ENCODE measurements at places on chromosomes 13 and 19. TPM values are rescaled to one million over a fixed set of nuclear protein-coding genes. Genes with fewer than 3 reads are reported as not detected.

DNA sequence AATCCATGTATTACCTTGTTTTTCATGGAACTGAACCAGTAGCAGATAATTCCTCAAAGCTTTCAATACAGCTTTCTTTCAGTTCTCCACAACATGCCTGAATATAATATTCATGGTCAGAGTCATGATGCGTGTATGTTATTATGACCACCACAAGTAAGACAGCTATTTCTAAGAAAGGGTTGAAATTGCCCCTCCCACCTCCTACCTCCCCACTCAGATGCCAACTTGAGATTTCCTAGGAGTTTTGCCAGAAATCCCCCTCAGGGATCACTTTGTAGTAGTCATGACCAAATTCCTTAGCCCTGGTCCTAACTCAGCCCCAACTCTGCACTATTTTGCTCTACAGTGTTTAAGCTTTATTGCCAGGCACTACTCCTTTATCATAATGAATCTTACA lies 69.9 kb upstream of the RAP2A start:
- no peaks in the 10 kb centered on the region for H3K27me3 ChIP-seq
- H3K27ac ChIP-seq: no peak overlapping the region
- DNase-seq: no peak
- no peak overlapping the region for H3K4me3 ChIP-seq

DNA sequence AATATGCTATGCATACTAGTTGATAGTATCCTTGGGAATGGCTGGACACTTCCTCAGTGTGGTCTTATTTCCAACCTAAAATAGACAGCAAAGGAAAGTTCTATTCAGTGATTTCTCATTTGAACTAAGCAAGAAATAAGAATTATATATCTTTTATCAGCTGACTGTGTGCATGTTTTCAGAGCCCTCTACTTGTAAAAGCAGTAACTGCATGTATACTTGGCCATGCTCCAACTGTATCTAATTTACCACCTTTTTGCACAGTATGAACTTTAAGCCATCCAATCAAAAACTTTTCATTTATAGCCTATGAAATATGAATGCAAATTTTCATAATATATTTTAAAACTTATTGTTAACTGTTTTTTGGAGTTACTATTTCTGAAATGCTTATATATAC lies 136.4 kb upstream of the PCDH9 start:
- DNase-seq: no peak
- no peak overlapping the region for H3K4me3 ChIP-seq
- H3K4me1 ChIP-seq: no peaks in the 10 kb centered on the region
- no peaks in the 10 kb centered on the region for H3K36me3 ChIP-seq
- H3K27ac ChIP-seq: no peak overlapping the region

GRCh38 chr13:69288026-69288425 lies 819.6 kb upstream of the ATXN8OS start:
- H3K27ac ChIP-seq: no peak overlapping the region
- DNase-seq: no peak
- no peaks in the 10 kb centered on the region for H3K4me1 ChIP-seq
- no peaks in the 10 kb centered on the region for H3K27me3 ChIP-seq
- no peaks in the 10 kb centered on the region for H3K36me3 ChIP-seq

- no peak overlapping the region for H3K4me3 ChIP-seq
- no peak overlapping the region for H3K27ac ChIP-seq
- H3K36me3 ChIP-seq: no peaks in the 10 kb centered on the region
Measured at GRCh38 chr19:55336101-55336500, 3.6 kb upstream of the KMT5C start.

GRCh38 chr13:37695200-37695599 lies 96.6 kb upstream of the POSTN start:
- no peaks in the 10 kb centered on the region for H3K36me3 ChIP-seq
- no peaks in the 10 kb centered on the region for H3K4me1 ChIP-seq
- no peaks in the 10 kb centered on the region for H3K27me3 ChIP-seq
- no peak overlapping the region for H3K4me3 ChIP-seq

DNA sequence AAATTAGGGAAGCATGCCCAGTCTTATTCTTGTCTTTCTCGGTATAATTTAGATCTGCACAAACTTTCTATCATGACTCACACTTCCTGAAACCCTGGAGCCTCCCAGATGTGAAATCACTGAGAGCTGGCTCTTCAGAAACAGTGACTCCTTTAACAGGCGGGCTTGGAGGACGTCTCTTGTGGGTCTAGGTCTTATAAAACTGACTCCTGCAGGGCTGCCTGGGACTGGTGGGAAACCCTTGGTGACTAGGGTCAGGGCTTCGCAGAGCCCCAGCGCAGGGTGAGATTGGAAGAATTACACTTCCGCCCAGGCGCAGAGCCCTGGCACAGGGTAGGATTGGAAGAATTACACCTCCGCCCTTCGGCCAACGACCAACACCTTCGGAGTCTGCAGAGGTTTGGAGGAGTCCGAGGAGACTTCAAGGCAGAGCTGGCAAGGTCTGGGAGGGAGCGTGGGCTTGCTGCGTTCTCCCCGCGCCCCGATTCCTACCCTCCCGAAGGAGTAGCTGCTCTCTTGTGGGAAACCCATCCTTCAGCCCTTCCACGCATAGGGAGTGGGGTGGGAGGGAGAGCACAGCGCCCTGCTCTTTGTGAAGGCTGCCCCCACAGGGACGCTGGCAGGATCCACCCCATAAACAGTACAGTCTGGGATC lies 43.4 kb upstream of the MAP3K10 start:
- no peak overlapping the region for H3K4me3 ChIP-seq
- no peaks in the 10 kb centered on the region for H3K4me1 ChIP-seq
- H3K27me3 ChIP-seq: peaks cover 2% of the 10 kb centered on the region
- H3K36me3 ChIP-seq: no peaks in the 10 kb centered on the region
- no peak for DNase-seq

- H3K4me1 ChIP-seq: peaks cover 21% of the 10 kb centered on the region
- H3K36me3 ChIP-seq: no peaks in the 10 kb centered on the region
- H3K4me3 ChIP-seq: no peak overlapping the region
- DNase-seq: no peak
Measured at GRCh38 chr13:43365039-43365344, 341.6 kb downstream of the DNAJC15 start.

DNA sequence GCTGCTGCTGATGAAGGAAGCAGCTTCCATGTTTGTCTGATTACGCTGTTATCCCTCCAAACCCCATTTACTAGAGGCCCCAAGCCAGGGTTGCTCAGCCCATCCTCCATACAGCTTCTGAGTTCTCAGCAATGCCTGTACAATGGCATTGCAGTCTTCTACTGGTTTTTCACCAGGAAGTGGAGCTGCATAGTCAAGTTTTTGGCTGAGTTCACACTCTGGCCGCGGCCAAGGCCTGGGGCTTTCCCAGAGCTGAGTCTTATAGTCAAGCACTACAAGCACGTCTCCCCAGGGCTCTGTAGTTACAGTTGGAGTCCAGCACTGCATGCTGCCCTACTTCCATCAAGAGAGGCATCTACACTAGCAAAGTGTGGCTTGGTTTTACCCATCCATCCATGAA lies 182.5 kb downstream of the POU4F1 start:
- H3K4me3 ChIP-seq: no peak overlapping the region
- no peak overlapping the region for H3K27ac ChIP-seq

GRCh38 chr19:35329323-35329722 lies 336 bp downstream of the CD22 start:
- no peaks in the 10 kb centered on the region for H3K36me3 ChIP-seq
- H3K4me1 ChIP-seq: no peaks in the 10 kb centered on the region
- H3K27ac ChIP-seq: no peak overlapping the region
- DNase-seq: no peak

DNA sequence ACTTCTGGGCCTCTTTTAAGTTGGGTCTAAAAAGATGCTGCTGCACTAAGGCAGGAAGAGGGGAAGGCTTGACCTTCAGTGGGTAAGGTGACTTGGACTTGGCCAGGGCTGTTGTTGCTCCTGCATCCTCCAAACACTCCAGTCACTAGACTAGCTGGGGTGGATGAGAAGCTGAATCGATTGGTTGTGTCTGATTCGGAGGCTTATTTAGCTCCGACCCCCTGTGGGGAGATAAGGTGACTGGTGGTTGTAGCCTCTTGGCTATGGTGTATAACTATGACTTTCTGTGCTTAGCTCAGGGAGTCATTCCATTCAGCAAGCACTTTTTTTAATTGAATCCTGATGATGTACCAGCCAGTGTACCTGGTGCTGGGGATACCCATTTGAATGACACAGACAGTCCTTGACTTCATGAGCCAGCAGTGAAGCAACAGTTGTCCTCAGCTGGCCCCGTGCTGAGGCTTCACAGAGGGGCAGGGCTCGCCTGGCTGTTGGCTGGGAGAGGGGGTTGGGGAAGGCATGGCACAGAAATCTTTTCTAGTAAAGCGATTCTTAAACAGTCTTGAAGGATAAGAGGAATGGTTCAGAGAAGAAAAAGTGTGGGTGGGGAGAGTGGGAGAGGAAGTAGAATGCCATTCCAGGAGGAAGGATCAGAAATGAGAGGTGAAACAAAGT lies 9.9 kb downstream of the PCDH8 start:
- H3K4me1 ChIP-seq: no peaks in the 10 kb centered on the region
- H3K36me3 ChIP-seq: no peaks in the 10 kb centered on the region
- no peak for DNase-seq
- H3K27ac ChIP-seq: no peak overlapping the region
- no peaks in the 10 kb centered on the region for H3K27me3 ChIP-seq

DNA sequence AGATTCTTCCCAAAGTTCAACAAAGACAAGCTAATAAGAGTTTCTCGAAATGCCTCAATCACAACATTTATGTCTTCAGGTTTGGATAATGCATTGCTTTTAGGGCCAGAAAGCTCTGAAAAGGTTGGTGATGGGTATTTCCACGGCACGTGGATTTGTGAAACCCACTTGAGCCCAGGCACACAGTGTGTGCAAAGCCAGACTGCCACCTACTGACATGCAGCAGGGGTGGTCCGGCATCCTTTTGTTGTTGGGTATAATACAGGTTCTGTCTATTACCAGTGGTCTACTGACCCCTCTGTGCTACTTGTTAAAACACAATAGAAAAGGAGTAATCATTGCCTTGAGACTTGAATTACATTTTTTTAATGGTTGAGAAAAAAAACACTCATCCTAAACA lies 225.6 kb downstream of the RAP2A start:
- H3K27me3 ChIP-seq: no peaks in the 10 kb centered on the region
- no peak for DNase-seq
- H3K4me1 ChIP-seq: peaks cover 2% of the 10 kb centered on the region
- H3K27ac ChIP-seq: no peak overlapping the region

WDR88 gene
- not detected for total RNA-seq

TRAPPC6A gene
- 22.7 TPM for total RNA-seq

TMPRSS9 gene
- total RNA-seq: 0.59 TPM
